ENCODE measurements at places on chromosomes 5 and 9.

GRCh38 chr5:159227452-159227851 is 18.1 kb upstream of the RNF145 start:
- DNase-seq, result no peak

DNA sequence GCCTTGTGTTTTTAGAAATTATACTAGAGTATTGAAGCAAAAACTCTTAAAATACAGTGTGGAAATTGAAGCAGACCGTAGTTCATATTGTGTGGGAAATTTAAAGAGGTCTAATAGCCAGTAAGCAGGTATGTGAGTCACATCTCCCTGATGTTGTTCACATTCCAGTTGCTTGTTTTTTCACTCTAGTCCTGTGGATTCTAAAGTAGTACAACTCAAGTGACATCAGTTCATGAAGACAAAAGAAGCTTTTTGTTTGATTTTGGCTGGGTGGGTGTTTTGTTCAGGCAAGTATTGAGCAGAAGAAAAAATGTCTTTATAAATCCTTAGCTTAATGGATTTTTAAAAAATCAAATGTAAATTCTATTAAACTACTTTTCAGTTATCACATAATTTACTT is 216.2 kb downstream of the MAN2A1 start:
- DNase-seq, result no peak

GRCh38 chr9:19564396-19565061 is 155.7 kb downstream of the ACER2 start:
- DNase-seq, result no peak

DNA sequence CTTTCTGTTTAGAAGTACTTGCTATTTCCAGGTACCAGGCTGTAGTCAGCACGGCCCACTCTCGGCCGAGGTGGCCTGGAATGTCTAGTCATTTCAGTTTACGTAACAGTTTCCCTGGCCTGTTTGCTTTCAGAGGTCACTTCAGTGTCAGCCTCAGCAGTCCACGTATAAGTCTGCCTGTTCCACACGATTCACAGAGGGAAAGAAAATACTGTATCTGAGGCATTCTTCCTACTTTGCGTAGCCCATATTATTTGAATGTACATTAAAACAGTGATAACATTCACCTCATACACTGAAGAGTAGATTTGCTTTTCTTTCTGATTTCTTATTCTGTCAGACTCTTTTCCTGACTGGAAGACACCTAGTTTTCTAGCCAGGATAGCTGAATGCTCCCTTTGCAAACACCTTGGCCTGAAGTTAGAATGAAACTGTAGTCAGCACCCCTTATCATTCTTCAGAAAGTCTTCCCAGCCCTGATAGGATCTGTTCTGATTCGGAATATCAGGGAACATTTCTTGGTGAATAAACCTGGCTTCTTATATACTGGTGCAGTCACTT is 140.9 kb downstream of the AOPEP start:
- peak; percentile 83 for DNase-seq

DNA sequence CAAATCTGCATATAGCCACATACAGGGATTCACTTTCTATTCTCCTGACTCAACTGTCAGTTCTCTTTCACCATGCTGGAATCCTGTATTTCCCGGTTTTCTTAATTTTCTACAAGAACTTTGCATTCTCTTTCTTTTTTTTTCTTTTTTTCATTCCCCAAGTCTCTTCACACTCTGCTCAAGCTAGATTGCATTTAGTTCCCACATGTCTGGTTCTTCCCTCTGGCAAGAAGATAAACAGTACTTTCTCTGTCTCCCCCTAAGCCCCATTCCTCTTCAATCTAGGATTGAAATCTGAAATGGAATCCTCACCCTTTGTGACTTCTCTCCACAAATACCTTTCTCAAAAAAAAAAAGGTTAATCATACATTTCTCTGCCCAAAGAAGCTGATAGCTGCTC is 64.2 kb upstream of the SLC12A2 start:
- no peak for DNase-seq

DNA sequence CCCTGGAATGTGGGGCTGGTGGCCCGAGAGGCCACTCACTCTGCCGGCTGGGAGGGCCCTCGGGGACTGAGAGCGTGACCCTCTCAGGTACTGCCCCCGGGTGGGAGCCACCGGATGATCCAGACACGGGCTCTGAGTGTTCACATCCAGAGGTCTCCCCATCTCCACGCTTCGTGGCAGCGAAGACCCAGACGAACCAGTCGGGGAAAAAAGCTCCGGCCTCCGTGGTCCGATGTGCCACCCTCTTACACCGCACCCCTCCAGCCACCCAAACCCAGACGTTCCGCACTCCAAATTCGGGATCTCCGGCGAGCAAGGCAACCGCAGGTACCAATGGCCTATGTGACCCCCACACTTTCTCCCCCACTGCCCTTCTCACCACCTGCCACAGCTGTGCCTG is 49.5 kb downstream of the AMBP start:
- DNase-seq, result no peak

- no peak for DNase-seq
Observed at GRCh38 chr9:61665330-61665751, 475.5 kb downstream of the SPATA31A7 start.

- DNase-seq, result no peak
Observed at GRCh38 chr9:38687389-38687842, 32.5 kb downstream of the FAM240B start.

DNA sequence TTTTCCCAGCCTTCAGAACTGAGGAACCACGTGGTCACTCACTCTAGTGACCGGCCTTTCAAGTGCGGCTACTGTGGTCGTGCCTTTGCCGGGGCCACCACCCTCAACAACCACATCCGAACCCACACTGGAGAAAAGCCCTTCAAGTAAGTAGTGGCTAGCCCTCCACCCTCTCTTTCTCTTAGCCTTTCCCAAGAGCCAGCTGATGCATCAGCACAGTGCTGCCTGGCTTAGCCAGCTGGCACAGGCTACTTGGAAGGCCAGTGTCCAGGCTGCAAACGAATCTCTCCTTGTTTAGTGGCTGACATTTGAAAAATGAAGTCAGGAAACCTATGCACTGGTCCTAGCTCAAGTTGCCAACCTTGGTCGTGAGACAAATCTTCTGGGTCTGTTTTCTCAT is 91.1 kb downstream of the PRDM6 start:
- DNase-seq, result no peak

GRCh38 chr5:164972973-164973372 is 1467.6 kb downstream of the MAT2B start:
- DNase-seq, result no peak

GRCh38 chr9:7984692-7985091 is 185.1 kb upstream of the DMAC1 start:
- DNase-seq, result no peak

GRCh38 chr5:112885001-112885400 is 23.9 kb downstream of the SRP19 start:
- no peak for DNase-seq

DNA sequence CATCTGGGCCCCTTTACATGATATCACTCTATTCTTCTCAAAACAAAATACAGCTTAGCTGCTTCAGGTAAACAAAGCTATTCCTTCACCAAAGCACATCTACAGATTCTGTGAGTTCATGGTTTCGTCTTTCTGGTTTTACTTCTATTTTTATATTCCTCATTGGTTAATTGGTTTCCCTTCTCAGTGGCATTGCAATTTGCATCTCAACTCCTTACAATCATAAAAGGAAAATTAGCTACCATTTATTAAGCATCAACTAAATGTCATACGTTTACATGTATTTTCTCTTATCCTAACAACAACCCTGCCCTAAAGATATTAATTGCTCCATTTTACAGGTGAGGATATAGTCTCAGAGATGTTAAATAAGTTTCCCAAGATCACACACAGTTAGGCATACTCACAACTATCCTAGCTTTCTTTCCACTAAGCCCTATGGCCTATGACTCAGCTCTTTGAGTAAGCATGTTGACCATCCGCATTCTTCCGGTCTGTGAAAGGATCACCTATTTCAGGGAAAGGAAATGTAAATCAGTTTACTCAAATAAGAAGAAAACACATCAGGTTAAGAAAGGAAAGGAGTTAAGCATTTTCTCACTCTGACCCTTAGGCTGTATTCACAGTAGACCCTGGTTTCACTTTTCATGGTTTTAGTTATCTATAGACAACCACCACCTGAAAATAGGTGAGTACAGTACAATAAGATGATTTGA is 146.1 kb downstream of the CAAP1 start:
- DNase-seq, result peak; percentile 86

GRCh38 chr5:80928073-80928472 is 32.1 kb upstream of the RASGRF2 start:
- DNase-seq, result no peak

GRCh38 chr5:172235827-172236736 is 42.1 kb downstream of the EFCAB9 start:
- DNase-seq, result no peak

- DNase-seq, result no peak
Observed at GRCh38 chr9:93916358-93916757, 38.8 kb downstream of the BARX1 start.

DNA sequence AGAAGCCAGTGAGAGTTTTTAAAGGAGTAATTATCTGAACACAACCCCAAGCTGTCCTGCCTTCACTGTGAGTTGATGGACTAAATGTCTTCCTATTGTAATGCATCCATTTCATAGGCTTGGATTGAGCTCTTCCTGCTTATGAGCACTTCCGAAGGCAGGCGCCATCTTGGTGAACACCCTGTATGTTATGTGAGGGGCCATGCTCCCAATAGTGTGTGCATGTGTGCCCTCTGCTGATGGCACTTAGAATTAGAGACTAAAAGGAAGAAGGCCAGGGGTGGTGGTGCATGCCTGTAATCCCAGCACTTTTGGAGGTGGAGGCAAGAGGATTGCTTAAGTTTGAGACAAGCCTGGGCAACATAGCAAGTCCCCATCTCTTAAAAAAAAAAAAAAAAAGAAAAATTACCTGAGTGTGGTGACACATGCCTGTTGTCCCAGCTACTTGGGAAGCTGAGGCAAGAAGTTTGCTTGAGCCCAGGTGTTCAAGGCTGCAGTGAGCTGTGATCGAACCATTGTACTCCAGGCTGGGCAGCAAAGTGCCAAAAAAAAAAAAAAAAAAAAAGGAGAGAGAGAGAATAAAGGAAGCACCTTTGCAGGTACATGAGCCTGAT is 65.0 kb downstream of the C9orf152 start:
- DNase-seq, result no peak

- DNase-seq, result no peak
Observed at GRCh38 chr5:151427258-151427657, 20.1 kb upstream of the SLC36A1 start.

GRCh38 chr9:108441251-108441650 is 414.5 kb downstream of the ACTL7B start:
- DNase-seq, result no peak

GRCh38 chr5:145105384-145105783 is 729.8 kb downstream of the PRELID2 start:
- DNase-seq, result no peak

DNA sequence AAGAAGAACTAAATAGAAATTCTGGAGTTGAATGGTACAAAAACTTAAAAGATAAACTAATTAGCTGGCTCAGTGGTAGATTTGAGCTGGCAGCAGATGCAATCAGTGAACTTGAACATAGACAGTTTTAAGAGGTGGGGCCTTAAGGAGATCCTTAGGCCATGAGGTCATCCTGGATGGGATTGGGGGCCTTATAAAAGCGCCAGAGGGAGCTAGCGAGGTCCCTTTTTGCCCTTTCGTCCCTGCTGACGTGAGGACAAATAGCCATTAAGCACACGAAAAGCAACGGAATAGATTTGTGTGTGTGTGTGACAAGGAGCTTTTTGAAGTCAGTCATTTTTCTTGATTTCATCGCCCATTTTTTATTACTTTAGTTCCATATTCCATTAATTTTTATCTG is 83.3 kb downstream of the ZNF354C start:
- DNase-seq, result peak; percentile 19

DNA sequence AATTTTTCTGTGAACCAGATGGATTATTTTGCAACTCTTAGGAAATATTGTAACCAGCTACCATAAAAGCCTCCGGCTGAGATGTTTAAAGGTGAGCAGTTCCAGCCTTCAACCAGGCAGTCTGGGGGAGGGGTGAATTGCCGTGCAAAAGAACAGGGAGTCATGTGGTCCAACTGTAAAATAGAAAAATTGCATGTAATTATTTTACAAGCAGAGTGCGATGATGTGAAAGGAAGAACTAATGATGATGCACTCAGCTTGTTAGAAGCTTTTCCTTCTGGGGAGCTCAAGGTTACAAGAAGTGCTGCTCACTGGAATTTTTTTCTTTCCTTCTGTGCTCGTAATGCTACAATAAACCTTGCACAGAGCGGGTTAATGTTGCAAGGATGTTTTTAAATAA is 188.7 kb upstream of the ITGA1 start:
- DNase-seq, result no peak

DNA sequence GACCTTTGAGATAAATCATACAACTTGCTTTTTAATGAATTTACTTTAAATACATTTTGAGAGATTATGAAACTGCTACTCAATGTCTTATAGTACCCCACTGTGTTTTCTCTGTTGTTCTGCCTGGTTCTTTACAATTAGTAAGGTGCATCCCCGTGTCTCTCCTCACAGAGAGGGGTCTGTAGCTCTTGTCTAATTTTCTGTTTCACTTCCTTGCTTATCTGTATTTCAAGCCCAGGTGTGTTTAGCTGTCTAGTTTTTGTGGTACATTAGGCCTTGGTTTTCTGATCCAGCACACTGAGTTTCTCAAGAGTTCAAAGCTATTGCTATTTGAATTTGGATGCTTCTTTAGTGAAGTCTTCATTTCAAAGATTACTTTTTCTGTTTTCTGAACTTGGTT is 105.1 kb downstream of the MAST4 start:
- DNase-seq, result no peak

DNA sequence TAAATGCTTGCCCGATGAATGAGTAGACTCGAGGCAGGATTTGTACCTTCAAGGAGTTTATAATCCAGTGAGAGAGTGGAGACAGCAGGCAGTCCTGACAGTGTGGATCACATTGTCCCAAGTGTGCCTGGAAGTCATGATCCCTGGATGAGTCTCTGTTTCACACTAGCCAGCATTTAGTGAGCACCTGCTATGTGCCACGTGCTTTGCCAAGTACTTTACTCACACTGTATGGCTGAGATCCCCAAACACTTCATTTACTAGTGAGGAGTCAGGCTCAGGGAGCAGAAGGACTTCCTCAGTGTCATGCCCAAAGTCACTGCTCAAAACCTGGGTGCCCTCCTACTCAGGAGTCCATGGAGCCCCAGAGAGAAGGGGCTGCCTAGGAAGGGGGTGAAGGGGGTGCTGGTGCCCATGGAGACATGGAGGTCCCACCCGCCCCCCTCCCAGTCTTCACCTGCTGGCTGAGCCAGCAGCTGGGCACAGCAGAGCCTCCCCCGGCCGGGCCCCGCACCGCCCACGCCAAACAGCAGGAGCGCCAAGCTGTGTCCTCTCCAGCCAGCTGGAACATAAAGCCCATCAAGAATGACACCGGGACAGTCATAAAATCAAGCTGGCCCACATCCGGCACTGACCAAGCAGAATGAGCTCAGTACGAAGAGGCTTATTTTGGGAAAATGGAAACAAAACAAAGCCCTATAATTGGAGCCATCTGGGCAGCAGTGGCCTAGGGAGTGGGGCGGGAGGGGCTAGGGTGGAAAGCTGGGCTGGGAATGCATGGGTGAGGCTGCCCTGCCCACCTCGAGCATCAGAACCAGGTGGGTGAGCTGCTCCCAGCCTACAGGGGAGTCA is 10.6 kb downstream of the LAMC3 start:
- DNase-seq, result no peak

All from epithelial cell of proximal tubule (primary cell).